Nephron progenitor cell (in vitro differentiated cells): ENCODE measurements at places on chromosomes 3 and 15.

GRCh38 chr3:23438657-23439056 lies 235.5 kb downstream of the UBE2E2 start:
- no peak for DNase-seq

- DNase-seq, result no peak
Measured at GRCh38 chr3:65864357-65864904, 174.3 kb downstream of the MAGI1 start.

GRCh38 chr15:47955021-47955420 lies 165.8 kb upstream of the SLC24A5 start:
- DNase-seq, result no peak

GRCh38 chr3:194991338-194991654 lies 279.7 kb downstream of the XXYLT1 start:
- no peak for DNase-seq

DNA sequence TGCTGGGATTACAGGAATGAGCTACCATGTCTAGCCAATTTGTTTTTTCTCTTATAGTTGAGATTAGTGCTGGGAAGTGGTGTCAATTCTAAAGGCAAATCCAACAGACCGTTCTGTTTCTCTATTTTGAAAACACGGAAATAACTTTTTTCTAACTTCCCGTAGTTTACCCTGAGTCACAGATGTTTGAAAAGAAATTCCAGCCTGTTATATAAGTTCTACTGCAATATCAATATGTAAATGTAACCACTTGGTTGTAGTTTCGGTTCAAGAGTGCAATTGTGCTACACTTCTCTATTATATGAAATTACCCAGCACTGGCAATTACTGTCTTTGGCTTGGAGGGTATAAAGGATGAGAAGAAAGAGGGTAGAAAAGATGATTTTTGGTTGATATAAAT lies 22.3 kb upstream of the GNB4 start:
- no peak for DNase-seq

GRCh38 chr3:151008699-151009098 lies 36.2 kb upstream of the CLRN1 start:
- no peak for DNase-seq

DNA sequence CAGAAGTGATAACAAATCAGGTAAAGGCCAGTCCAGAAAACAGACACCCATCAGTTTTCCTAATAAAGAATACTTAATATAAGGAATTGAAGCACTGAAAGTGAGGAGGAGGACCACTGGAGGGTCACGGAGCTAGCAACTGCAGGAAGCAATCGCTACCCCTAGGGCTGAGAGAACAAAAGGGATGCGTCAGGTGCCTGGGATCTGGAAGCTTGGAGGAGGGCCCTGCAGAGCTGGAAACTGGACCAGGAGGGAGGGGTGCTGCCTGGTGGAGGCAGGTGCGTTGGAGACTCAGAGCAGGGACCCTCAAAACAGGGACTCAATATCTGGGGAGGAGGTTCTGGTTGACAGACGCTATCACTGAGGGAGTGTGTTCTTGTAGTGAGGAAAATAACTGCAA lies 308.1 kb upstream of the RASGRP1 start:
- no peak for DNase-seq

DNA sequence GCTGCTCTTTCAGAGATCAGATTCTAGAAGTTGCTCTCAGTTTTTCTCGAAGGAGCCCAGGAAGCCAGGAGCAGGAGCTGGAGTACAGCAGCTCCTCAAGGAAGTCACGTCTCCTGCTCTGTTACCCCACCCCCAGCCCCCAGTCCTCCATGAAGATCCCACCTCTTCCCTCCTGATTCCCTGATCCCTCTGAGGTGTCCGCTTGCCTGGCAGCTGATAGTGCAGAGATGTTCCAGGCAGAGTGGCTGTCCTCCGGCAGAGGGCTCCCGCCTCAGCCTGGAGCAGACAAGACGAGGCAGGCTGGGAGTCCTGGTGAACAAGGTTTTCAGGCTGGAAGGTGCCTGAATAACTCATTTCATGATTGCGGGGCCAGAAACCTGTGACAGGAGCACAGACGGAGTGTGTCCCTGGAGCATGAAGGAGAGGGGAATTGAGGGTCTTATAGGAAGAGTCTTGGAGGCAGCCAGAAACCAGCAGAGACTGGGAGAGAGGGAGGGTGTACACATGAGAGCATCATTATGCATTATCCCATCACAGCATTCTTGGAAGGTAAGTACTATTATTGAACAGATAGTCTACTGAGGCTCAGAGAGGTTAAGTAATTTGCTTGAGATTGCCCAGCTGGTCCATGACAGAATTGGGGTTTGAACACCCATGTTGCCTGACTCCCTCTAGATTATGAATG lies 1.2 kb downstream of the HRH1 start:
- peak; percentile 70 for DNase-seq

GRCh38 chr15:91517491-91518200 lies 335.9 kb upstream of the SLCO3A1 start:
- DNase-seq, result no peak

DNA sequence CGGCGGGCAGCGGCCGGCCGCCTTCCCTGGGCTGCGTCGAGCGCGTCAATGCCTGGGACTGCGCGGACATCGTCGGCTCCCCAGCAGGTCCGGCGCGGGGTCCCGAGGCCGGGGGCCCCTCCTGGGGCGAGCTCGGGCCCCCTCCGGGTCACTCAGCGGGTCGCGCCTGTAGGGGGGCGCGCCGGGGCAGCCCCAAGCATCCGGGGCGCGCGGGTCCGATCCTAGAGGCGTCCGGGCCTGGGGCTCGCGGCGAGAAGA lies 725 bp downstream of the TLE3 start:
- DNase-seq, result no peak
